Hepatocyte (in vitro differentiated cells): ENCODE measurements at places on chromosomes 1 and 21. TPM values are rescaled to one million over a fixed set of nuclear protein-coding genes. Genes with fewer than 3 reads are reported as not detected.

GRCh38 chr1:10877894-10878293, 81.4 kb upstream of the CASZ1 start:
- peak; percentile 1 for DNase-seq

DNA sequence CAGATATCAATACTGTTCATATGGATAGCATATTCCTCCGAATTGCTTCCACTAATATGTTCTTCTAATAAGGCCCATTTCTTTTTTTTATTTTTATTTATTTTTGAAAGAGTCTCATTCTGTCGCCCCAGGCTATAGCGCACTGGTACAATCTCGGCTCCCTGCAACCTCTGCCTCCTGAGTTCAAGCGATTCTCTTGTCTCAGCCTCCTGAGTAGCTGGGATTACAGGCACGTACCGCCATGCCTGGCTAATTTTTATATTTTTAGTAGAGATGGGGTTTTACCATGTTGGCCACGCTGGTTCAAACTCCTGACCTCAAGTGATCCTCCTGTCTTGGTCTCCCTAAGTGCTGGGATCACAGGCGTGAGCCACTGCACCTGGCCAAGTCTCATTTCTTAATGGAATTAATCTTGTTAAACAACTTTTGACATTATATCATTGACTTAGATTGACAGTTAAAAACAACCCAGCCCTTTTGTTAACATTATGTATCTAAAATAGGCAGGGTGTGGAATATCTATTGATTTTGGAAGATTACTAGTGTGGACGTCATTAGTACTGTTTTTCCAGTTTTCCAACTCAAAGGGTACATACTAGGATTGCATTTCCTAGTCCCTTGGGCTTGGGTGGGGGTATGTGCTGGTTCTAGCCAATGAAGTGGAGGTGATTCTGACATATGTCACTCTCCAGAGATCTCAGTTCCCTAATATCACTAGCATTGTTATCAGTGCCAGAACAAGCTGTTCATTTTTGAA, 281.4 kb downstream of the GRIK1 start:
- no peak for DNase-seq

DNA sequence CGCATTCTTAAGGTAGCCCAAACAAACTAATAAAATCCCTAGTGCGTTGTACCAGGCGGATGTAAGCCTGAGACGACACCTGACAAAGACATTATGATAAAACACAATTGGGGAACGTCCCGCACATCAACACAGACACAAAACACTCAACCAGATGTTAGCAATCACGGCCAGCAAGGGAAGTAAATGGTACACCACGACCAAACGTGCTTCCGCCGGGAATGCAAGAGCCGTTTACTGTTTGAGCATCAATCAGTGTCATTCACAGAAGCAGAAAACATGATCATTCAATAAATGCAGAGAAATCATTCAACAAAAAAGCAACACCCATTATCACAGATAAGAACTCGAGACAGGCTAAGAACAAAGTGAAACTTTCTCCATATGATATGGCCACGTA, 49.4 kb upstream of the COL18A1 start:
- no peak for DNase-seq

DNA sequence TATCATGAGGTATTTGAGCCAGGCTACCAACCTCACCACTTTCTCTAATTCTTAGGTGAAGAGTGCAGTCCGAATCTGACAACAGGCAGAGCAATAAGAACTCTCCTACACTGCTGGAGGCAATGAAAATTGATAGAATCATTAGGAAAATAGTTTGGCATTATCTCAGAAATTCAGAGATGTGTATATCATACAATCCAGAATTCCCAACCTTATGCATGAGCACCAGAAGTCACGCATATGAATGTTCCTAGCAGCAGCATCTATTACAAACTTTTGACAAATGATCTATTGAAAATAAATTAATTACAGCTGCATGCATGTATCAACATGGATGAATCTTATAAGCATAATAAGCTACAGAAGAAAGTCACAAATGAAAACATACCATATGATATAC, 176.9 kb upstream of the CAMK1G start:
- no peak for DNase-seq

GRCh38 chr1:234647245-234647644, 37.3 kb upstream of the IRF2BP2 start:
- DNase-seq, result no peak

- no peak for DNase-seq
Measured at GRCh38 chr1:219381396-219381795, 207.7 kb downstream of the LYPLAL1 start.

DNA sequence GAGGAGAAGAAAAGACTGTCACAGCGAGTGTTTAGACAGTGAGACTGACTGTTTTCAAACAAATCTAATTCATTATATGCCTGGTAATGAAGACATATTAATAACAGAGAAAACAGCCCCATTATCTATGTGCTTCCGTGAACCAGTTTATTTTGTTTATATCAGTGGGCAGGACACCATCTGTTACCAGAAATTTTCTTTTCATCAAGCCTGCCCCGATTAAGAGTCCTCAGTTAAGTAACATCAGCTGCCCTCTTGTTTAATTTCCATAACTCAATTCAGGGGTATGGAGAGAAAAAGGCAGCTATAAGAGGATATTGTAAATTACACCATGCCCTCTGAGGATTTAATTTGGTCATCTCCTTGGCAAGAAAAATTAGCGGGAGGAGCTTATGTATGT, 94.0 kb downstream of the TMEM200B start:
- DNase-seq, result no peak

DNA sequence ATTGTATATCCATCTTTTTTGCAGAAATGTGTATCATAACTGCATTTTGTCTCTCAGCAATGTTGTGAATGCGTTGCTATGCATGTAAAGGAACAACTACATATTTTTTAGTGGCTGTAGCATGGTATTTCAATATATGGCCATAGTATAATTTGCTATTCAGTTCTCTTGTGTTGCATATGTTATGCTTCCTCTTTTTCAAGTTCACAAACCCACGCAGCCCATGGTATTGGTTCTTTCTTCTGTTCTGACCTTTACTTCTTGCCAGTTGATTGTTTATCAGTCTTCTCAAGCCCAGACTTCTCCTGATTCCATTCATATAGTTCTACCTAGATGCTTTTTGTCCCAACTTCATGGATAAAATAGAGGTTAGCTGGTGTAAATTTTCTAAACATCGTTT, 6.1 kb downstream of the SLC22A15 start:
- DNase-seq, result no peak

DNA sequence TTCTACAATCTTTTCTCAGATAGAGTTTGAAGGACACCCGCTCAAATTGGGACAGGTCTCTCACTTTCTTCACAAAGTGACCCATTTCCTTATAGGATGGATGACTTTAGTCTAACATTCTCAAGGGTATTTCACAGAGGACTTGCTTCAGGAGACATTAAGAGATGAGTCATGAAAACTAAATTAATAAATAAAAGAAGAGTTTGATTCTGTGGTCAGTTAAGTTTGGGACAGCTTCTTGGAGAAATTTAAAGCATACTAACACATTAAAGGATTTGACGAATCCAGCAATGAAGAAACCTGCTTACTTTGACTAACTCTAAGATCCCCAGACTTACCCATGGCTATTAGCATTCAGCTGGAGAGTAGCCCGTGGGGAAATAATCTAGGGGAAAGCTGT, 95.6 kb upstream of the RAB3GAP2 start:
- DNase-seq, result no peak

CNR2 gene
- not detected in 2 replicates for polyA plus RNA-seq

HRNR gene
- polyA plus RNA-seq, result not detected in 2 replicates

SERPINC1 gene
- polyA plus RNA-seq, result 53.5 and 85.4 TPM in 2 replicates

SYT14 gene
- polyA plus RNA-seq, result 0.29 and 1.0 TPM in 2 replicates
